ENCODE measurements at places on chromosomes 4 and X.

GRCh38 chr4:57424232-57424897 is 314.2 kb upstream of the IGFBP7 start:
- no peak for DNase-seq

- DNase-seq: no peak
Observed at GRCh38 chrX:133847340-133847994, 137.9 kb downstream of the GPC3 start.

DNA sequence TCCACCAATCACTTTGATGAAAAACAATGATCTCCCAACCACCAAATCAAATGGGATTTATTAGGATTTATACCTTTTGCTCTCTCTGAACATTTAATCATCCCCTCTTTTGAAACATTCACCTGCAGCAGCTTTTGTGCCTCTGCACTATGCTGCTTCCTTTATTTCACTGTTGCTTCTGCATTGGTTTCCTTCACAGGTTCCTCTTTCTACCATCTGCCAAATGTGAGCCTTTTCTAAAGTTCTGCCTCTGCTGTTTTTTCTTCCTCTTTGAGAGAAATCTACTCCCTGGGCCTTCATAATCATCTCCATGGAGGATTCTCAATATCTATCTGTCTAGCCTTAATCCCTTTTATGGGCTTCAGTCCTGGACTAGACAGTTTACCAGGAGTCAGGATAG is 24.7 kb downstream of the CUL4B start:
- no peak for DNase-seq

- no peak for DNase-seq
Observed at GRCh38 chr4:103197765-103198110, 405 bp downstream of the CENPE start.

- DNase-seq: no peak
Observed at GRCh38 chrX:150184491-150184890, 178.6 kb upstream of the MAMLD1 start.

GRCh38 chrX:35166023-35166422 is 223.4 kb downstream of the FAM47B start:
- DNase-seq: no peak

- no peak for DNase-seq
Observed at GRCh38 chr4:10058371-10058770, 37.1 kb upstream of the SLC2A9 start.

DNA sequence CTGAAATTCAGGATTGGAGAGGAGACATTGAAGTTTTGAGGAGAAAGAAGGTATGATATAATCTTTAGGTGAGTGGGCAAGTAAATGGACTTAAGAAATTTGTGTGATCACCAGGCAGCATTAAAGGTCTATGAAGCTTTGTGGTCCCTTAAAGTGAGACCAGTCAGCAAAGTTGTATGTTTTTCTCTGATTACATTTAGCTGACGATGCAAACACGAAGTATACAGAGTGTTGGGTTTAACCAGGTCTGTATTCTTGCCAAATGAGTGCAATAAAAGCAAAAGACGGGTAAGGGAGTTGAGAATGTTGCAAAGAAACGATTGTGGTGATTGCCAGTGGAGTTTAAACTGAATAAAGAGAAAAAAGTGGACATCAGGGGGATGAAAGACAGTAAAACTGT is 11.6 kb upstream of the YIPF6 start:
- DNase-seq: no peak

DNA sequence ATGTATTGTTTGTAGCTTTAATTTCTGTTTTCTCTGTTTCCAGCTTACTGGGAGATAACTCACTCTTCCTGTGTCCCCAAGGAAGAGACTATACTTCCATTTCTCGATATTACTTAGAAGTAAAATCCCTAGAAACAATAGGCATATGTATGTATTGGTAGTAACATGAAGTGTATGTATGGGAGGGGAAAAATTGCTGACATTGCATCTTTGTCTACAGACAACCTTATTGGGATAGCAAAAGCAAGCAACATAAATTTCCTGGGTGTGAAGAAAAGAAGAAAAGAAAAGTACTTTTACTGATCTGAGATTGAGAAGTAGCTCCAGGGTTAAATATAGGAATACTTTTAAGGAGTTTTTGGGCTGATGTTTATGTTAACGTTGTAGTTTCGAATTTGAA is 15.4 kb downstream of the AP1AR start:
- no peak for DNase-seq

DNA sequence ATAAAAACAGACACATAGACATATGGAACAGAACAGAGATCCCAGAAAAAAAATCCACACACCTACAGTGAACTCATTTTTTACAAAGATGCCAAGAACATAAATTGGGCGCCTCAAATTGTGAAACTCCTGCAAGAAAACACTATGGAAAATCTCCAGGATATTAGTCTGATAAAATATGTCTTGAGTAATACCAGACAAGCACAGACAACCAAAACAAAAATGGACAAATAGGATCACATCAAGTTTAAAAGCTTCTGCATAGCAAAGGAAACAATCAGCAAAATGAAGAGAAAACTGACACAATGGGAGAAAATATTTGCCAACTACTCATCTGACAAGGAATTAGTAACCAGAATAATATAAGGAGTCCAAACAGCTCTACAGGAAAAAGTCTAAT is 337.3 kb upstream of the DIPK2B start:
- no peak for DNase-seq

DNA sequence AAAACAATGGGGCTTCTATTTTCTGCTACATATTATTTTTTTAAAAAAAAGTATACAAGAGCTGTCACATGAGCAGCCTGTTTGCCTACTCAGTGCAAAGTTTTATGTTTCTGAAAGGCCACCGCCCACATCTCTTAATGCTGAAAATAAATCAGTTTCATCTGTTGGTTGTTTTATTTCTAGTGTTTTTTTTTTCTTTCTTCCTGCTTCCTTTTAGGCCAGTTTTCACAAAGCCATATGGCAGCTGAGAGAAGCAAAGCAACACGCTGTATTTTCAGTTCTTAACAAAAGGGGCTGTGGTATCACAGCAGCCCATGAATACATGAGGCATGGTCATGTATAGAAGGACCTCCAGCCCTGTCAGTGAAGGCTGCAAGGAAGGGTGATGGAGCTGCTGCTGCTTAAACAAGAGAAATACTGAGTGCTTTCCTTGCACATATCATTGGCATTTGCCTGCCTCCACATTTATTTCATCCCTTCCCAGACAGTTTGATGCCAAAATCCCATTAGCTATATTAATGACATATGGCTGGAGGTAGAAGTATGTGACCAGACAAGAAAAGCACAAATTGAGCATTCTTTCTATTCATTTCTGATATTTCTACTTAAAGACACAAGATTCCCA is 172.5 kb downstream of the PCDH18 start:
- DNase-seq: no peak

- no peak for DNase-seq
Observed at GRCh38 chrX:139538907-139539790, 8.6 kb downstream of the F9 start.

DNA sequence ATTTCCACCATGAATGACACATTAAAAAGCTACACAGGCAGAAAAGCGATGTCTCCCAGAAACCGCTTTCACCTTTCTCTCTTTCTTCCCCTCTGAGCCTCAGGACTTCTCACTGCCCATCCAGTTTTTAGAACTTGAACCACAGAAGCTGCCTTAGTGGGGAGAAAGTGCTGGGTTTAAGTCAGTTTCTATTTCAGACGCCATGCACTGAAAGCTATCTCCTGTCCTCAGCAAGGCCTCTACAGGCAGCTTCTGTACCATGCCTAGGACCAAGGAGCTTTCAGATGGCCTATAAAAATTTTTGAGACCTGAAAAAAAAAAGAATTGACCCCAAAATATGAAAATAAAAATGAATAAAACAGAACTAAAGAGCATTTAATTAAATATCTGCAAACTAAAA is 34.5 kb downstream of the RAB33B start:
- no peak for DNase-seq

GRCh38 chrX:121221322-121221977 is 174.0 kb downstream of the GLUD2 start:
- DNase-seq: no peak

GRCh38 chr4:168643111-168643795 is 146.4 kb downstream of the PALLD start:
- DNase-seq: no peak

- DNase-seq: no peak
Observed at GRCh38 chr4:141497627-141498026, 138.8 kb upstream of the IL15 start.

DNA sequence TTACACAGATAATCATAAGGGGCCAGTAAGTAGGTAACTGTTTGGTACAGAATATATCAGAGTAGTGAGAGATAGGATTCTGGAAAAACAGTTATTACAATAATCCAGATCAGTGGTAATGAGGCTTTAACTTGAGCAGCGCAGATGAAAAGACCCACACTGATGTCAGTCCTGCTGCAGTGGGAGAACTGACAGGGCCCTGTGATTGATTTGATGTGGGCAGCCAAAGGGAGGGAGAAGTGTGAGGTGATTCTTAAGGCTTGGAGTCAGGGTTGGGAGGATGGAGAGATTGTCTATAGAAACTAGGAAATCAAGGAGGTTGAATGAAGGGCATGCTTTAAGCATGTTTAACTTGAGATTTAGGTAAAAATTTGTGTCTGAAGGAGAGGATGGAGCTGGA is 161.4 kb downstream of the VSIG4 start:
- no peak for DNase-seq

DNA sequence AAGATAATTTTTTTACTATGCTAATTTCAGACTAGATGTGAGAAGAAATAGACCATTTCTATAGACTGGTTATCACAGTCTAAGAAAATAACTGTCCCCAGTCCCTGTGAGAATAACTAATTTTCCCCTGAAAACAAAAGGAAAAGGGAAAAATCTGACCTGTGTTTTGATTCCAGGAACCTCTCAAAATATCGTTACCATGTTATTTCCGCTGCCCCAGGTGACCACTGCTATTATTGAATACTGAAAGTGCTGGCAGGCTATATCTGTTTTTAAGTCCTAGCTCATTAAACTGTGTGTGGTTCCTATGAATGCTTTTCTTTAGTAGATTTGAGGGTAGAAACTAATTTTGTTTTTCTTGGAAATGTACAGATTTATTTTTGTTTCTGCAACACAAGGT is 83.6 kb downstream of the GAB1 start:
- DNase-seq: no peak

- no peak for DNase-seq
Observed at GRCh38 chrX:19354625-19355024, 10.9 kb downstream of the PDHA1 start.

GRCh38 chr4:41796545-41797210 is 48.2 kb upstream of the PHOX2B start:
- DNase-seq: no peak

DNA sequence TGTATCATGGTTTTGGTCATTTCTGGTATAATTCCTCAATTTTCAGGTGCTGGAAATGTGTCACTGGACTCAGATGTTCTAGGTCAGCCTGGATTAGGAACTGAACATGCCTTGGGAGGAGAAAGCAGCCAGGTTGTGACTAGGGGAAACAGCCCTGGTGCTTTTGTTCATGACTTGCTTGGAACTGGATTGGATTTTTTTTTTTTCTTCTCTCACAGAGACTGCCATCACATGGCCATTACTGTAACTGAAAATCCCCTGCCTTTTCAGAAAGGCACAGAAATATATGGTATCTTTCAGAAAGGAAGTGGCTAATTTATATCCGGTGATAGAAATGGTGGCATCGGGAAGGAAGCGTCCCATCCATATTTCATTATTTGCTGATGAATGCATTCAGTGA is 34.6 kb downstream of the SEPTIN11 start:
- no peak for DNase-seq
